ENCODE measurements at places on chromosomes 2 and 18. TPM values are rescaled to one million over a fixed set of nuclear protein-coding genes. Genes with fewer than 3 reads are reported as not detected.

Gene NCK2
- 82.9 TPM for total RNA-seq

Gene LINC00305
- not detected for total RNA-seq

Gene ABCB11
- not detected for total RNA-seq

Gene CCL20
- 1.0 TPM for total RNA-seq

Gene CFAP221
- 1.8 TPM for total RNA-seq

Gene C1D
- total RNA-seq = 24.3 TPM

Gene AQP12A
- not detected for total RNA-seq

Gene REG3A
- total RNA-seq = not detected

Gene OXER1
- 0.82 TPM for total RNA-seq

Gene SULT1C2
- total RNA-seq = 10.4 TPM

Gene CHRND
- total RNA-seq = not detected

Gene ERFE
- total RNA-seq = 113 TPM

Gene HOXD3
- total RNA-seq = 9.2 TPM

Gene PHLPP1
- 4.4 TPM for total RNA-seq

Gene FAM161A
- total RNA-seq = 6.0 TPM

Gene C2orf68
- 12.8 TPM for total RNA-seq

Gene GPC1
- total RNA-seq = 81.7 TPM

Gene MAB21L4
- total RNA-seq = 2.5 TPM

DNA sequence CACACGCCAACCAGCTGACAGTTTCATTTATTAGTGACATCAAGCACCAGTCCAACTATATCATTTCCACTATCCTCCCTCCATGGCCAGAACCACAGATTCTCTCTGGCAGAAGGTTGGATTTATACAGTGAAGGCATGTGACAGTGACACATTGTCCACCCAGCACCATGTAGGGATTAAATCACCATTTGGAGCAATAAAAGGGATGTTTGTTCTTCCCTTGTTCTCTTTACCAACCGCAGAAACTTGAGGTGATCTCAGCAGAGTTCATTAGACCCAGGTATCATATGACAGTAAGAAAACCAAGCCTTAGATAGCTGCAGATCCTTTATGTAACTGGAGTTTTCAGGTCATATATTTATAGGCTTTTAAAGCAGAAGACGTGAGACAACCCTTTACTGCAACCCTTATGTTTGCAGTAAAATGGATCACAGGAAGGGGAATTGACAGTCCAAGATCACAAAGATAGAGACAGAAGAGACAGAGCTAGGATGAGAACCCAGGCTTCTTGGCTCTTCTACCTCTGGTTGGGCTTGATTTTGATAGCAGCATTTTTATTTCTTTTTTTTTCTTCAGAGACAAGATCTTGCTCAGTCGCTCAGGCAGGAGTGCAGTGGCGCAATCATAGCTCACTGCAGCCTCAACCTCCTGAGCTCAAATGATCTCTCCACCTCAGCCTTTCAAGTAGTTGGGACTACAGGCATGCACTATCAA lies 80.1 kb downstream of the XDH start:
- DNase-seq = peak; percentile 73

DNA sequence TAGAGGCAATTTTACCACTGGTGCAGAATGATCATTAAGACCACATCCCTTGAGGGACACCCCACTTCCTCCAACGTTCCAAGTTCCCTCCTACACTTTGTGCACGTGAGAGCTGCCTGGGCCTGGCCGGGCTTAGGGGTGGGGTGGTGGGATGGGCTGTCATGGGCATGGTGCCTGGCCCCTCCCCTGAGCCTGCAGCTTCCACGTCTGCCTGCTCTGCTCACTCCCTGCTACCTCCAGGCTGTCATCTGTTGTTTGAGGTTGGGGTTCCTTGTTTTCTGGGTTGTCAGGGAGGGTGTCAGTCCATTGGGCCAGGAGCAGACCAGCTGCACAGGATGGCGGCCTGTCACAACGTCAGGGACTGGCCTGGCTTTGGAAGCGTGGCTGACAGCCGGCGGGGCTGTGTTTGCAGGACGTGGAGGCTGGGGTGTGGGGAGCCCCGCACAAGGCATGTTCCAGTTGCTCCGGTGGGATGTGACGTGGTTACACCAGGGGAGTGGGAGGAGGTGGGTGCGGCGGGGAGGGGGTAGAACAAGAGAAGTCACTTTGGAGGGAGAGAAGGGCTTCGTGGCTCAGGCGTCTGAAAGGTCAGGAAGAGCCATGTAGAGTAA lies 72.3 kb downstream of the RTP5 start:
- DNase-seq = no peak

- no peak for DNase-seq
These were observed 25.6 kb downstream of the ZNF236 start for GRCh38 chr18:76847916-76848315.

GRCh38 chr2:73260338-73260984 lies 23.8 kb downstream of the FBXO41 start:
- no peak for DNase-seq

DNA sequence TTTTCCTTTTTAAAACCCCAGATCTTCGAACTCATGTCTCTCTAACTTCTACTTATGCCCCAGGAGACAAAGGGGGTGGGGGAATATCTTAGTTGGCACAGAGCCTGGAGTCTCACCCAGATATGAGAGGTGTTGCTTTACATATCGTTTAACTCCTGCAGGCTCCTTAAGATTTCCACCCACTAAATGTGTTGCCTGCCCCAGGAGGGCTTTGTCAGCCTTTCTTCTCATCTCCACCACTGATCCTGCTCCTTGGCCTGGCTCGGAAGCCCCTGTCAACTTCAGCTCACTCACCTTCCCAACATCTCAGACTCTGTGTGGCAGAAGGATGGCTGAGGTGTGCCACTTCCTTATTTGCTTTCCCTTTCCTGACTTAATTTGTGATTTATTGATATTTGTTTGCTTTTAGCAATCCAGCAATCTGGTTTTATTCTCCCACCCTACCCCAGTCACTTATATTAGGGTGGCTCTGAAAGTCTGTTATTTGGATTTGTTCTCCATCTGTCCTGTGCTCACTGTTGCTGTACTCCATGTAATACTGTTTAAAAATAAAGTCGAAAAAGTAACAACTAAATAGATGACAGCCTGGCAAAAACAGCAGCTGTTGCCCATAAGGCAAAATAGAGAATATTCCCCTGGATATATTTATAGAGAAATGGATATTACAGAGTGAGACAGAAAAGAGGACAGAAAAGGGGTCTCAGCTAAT lies 200.6 kb downstream of the ZBTB7C start:
- DNase-seq = no peak

DNA sequence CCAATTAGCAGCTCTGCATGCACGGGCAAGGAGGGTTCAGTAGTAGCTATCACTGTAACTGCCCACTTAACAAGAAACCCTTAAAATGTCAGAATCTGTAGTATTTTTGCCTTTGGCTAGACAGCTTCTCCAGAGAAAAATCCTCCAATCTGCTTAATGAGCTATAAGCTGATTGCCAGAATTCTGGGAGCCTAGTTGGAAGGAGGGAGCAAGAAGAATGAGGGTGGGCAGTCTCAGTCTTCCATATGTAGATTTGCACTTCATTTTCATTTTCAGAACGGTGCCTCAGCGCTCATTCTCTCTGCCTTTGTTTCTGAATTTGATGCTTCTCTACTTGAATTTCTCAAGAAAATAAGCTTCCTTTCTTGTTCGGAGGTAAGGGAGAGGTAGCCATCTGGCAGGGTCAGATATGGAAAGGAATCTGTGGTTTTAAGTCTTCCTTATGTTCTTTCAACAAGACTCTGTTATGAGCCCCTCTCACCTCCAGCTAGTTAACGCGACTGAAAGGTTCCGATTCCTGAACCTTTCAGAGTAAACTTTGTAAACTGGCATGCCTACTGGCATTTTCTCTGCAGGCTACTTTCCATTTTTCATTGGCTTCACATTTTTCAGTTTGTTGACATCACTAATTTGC lies 53.5 kb downstream of the HNRNPLL start:
- no peak for DNase-seq

- no peak for DNase-seq
These were observed 48.0 kb upstream of the MRPL33 start for GRCh38 chr2:27723372-27724144.

DNA sequence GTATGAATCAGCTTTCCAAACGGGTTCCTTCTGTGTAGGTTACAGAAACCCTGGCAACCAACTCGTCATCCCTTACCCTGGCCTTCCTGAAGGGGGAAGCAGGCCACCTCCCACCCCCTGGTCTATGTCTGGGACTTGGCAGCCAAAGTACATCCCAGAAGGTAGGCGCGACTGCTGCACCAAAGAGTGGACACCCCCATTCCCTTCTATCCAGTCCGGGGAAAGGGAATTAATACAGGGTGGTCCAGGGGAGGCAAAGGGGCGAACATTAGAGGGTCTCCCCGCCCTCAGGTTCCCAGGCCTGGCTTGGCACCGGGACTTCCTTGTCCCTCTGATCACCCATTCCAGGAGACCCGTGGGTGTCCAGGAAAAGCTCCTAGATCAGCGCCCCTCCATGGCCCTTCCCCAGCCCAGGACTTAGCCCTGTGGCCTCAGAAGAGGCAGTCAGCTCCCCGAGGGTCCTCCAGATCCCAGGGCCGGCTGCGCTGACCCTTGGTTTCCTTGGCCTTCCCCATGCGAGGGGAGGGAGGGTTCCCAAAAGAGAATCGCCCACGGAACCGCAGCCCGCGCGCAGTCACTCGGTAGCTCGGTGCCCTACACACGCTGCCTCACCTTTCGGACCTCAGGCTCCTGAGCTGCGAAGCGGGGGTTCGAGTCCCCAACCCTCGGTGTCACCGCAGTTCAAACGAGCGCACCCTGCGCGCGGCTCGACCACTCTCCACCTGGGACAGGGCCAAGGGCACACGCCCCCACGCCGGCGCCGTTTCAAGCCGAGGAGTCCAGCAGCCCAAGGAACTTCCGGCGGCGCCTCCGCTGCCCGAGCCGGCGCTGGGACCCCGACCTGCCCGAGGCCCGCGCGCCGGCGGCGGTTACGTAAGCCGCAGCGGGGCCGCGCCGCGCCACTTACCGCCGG lies at the start of gene PER2:
Gene PER2 (minus strand): TSS at position 874 of the 913 bp plus-strand sequence. CDS start 10,674 bp downstream, outside the sequence.
- no peak for DNase-seq

DNA sequence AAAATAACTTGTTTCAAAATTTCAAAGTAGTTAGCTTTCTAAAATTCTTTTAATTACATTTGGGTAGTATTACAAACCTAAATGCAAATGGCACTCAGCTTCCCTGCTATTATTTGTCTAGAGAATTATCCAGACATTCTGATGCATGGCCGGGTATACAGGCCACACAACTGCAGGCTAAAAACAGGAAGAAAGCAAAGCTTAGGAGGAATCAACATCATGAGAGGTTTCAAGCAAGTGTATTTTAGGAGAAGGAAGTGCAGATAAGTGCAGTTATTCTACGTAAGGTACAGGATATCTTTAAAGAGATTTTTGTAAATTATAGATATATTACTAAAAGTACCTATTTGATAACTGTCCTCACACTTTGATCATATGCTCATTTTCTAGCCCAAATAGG lies 46.8 kb upstream of the RNU4ATAC start:
- DNase-seq = no peak

DNA sequence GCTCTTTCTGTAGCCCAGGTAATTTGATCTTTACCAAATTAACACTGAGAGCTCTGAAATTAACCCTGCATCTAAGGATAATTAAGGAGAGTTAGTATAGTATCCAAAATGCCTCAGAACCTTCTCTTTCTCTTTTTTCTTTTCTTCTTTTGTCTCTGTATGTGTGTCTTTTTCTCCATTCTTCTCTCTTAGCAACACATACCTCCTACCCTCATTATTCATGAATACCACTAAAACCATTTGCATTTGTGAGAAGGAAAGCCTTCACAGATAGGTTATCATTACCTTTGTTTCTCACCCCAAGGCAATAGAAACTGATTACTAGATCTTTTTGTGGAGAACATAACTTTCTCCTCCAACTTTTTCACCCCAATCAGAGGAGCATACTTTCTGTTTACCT lies 376.5 kb upstream of the NXPH2 start:
- DNase-seq = no peak
